ENCODE measurements at places on chromosomes 4 and X.

- H3K27me3 ChIP-seq = no peaks in the 10 kb centered on the region
- H3K36me3 ChIP-seq = no peaks in the 10 kb centered on the region
- no peak overlapping the region for H3K27ac ChIP-seq
- no peak overlapping the region for H3K4me3 ChIP-seq
- DNase-seq = no peak
- H3K4me1 ChIP-seq = no peaks in the 10 kb centered on the region
These were observed 229.8 kb upstream of the STS start for GRCh38 chrX:6917666-6918065.

- no peaks in the 10 kb centered on the region for H3K4me1 ChIP-seq
- no peak for DNase-seq
- H3K27ac ChIP-seq = no peak overlapping the region
These were observed 292.9 kb downstream of the TLL1 start for GRCh38 chr4:166165829-166166420.

DNA sequence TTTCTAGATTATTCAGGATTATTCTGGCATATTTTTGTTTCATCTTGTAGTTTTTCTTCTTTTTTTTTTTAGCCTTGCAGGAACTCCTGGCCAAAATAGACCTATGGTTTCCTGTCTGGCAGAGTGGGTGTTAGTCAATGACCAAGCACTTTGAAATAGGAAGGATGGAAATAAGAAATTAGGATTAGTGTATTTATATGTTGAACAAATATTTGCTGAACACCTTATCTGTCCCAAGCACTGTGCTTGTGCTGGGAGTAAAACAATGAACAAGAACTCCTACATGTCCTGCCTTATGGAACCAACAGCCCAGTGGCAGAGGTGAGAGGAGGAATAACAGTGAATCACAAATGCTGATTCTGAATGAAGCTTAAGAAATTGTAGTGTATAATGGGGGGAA is 4.5 kb downstream of the MMRN1 start:
- no peak for DNase-seq
- no peaks in the 10 kb centered on the region for H3K36me3 ChIP-seq

DNA sequence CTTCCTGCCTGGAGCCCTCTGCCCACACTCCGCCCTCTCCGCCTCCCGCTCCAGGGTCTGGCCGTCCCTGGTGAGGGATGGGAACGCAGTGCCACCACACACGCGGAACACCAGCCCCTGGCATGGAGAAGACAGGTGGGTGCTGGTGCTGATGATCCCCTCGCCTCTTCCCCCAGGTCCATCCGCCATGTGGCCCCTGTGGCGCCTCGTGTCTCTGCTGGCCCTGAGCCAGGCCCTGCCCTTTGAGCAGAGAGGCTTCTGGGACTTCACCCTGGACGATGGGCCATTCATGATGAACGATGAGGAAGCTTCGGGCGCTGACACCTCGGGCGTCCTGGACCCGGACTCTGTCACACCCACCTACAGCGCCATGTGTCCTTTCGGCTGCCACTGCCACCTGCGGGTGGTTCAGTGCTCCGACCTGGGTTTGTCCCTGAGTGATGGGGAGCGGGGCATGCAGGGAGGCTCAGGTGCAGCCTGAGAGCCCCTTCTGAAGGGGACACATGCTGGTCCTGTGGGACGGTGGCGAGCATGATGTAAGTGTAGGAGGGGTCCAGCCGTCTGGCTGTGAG is 9.8 kb downstream of the BGN start:
- H3K4me1 ChIP-seq = no peaks in the 10 kb centered on the region

GRCh38 chr4:130124066-130124465 is 1028.1 kb downstream of the C4orf33 start:
- H3K4me1 ChIP-seq = no peaks in the 10 kb centered on the region
- no peaks in the 10 kb centered on the region for H3K36me3 ChIP-seq
- no peak overlapping the region for H3K4me3 ChIP-seq
- no peak for DNase-seq
- no peaks in the 10 kb centered on the region for H3K27me3 ChIP-seq

GRCh38 chr4:140257461-140258305 is 103.7 kb upstream of the MAML3 start:
- H3K36me3 ChIP-seq = peaks cover 3% of the 10 kb centered on the region
- peaks cover 4% of the 10 kb centered on the region for H3K4me1 ChIP-seq
- no peak overlapping the region for H3K27ac ChIP-seq
- H3K27me3 ChIP-seq = peaks cover 79% of the 10 kb centered on the region
- no peak for DNase-seq

GRCh38 chrX:96833333-96833732 is 50.4 kb upstream of the RPA4 start:
- no peak overlapping the region for H3K27ac ChIP-seq
- H3K27me3 ChIP-seq = no peaks in the 10 kb centered on the region
- no peaks in the 10 kb centered on the region for H3K36me3 ChIP-seq
- no peak for DNase-seq
- H3K4me3 ChIP-seq = no peak overlapping the region

DNA sequence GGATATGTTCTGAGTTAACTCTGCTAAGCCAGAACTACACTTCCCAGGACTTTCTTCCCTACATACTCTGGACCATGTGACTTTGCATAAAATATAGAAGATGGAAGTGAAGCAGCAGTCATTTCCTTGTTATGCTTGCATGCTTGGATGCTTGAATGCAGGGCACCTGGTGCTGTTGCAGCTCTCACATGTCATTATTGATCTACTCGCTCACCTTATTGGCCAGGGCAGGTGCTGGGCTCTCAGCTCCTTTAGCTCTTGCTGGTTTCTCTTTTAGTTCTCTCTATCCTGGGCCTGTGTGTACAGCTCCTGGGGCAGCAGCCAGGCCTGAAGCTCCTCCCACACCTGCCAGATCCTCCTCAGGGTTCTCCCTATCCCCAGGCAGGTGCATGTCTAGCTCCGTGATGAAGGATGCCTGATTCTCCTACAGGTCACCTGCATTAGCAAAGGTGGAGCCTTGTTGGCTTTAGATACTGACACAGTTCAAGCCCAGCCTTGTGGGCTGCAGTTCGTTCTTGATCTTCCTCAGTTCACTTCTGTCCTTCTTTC is 53.3 kb downstream of the MED28 start:
- no peak overlapping the region for H3K27ac ChIP-seq
- peaks cover 42% of the 10 kb centered on the region for H3K27me3 ChIP-seq
- DNase-seq = no peak
- peaks cover 2% of the 10 kb centered on the region for H3K4me1 ChIP-seq
- H3K36me3 ChIP-seq = no peaks in the 10 kb centered on the region
- H3K4me3 ChIP-seq = no peak overlapping the region

DNA sequence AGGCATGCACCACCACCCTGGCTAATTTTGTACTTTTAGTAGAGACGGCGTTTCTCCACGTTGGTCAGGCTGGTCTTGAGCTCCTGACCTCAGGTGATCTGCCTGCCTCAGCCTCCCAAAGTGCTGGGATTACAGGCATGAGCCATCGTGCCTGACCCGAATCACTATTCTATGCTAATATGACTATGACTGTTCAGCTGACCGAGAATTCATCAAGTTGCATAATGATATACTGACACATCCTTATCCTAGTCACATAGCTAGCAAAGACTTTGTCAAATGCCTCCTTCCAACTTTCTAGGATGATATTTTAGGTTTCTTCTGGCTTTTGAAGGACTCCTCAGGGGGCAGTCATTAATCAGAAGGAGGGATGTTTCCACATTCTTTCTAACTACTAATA is 4.8 kb upstream of the GPM6B start:
- no peaks in the 10 kb centered on the region for H3K36me3 ChIP-seq
- no peak for DNase-seq
- no peak overlapping the region for H3K4me3 ChIP-seq
- no peaks in the 10 kb centered on the region for H3K4me1 ChIP-seq
- H3K27ac ChIP-seq = no peak overlapping the region

DNA sequence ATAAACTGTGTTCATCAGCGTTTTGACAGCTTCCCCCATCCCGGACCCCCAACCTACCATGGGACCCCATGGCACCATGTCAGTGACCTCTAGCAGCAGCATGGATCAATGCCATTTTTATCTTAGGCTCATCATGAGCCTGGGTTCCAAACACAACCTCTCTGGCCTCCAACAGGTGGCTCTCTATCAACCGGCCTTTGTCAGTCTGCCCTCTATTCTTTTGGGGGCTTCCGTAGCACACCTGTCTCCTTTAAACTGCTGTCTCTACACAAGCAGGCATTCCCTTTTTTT is 721 bp upstream of the TMEM150C start:
- H3K36me3 ChIP-seq = peaks cover 11% of the 10 kb centered on the region
- DNase-seq = no peak
- peak overlapping the region; percentile 82 for H3K4me3 ChIP-seq
- peaks cover 76% of the 10 kb centered on the region for H3K27me3 ChIP-seq
- H3K27ac ChIP-seq = no peak overlapping the region
- peaks cover 10% of the 10 kb centered on the region for H3K4me1 ChIP-seq

- no peaks in the 10 kb centered on the region for H3K36me3 ChIP-seq
- DNase-seq = no peak
- H3K27ac ChIP-seq = no peak overlapping the region
- no peaks in the 10 kb centered on the region for H3K4me1 ChIP-seq
- H3K4me3 ChIP-seq = no peak overlapping the region
- H3K27me3 ChIP-seq = peaks cover 12% of the 10 kb centered on the region
These were observed 79.8 kb downstream of the HCCS start for GRCh38 chrX:11190745-11191510.

DNA sequence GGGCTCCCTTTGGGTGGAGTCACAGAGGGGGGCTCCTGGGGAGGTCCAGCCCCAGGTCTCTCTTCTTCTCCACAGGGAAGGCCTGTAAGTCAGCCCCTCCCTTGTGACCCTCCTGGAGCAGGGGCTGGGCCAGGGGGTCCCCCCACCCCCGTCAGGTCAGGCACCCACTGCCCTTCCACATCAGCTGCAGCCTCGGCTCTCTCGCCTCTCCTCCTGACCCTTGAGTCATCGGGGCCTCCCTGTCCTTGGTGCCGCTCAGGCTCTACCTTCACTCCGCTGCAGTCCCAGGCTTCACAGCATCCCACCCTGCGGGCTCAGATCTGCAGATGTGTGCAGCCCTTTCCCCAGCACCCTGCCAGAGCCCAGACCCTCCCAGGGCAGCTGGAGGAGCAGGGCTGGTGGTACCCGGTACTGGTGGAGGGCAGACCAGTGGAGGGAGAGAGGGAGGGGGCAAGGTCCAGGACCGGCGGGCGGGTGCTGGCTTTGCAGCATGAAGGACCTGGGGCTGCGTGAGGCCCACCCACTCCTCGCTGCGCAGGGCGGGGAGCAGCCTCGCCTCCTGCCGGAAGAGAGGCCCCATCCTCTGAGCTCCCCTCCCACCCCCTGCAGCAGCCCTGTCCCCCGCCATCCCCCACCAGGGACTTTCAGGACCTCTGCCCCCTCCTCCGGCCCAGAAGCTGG is 117.1 kb downstream of the FAM53A start:
- DNase-seq = no peak
- H3K27ac ChIP-seq = no peak overlapping the region
- peaks cover 7% of the 10 kb centered on the region for H3K4me1 ChIP-seq
- H3K4me3 ChIP-seq = no peak overlapping the region
- H3K36me3 ChIP-seq = no peaks in the 10 kb centered on the region

DNA sequence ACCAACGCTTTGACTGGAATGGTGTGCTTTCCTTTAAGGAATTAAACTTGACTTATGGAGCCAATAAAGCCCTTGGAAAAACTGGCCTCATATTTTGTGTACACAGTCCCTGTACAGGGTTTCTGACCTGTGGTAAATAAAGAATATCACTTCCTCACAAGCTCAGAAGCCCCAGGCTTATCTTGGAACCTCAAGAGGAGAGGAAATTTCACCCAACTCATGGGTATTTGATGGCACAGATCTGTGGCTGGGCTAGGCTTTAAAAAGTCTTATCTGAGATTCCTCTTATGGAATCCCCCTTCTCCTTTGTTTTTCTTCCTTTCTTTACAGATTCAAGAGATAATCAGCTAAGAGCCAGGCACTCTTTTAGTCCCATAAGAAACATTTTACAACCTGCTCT is 89.3 kb upstream of the USP38 start:
- H3K27me3 ChIP-seq = peaks cover 16% of the 10 kb centered on the region
- H3K27ac ChIP-seq = no peak overlapping the region
- DNase-seq = no peak
- H3K4me1 ChIP-seq = no peaks in the 10 kb centered on the region
- peaks cover 2% of the 10 kb centered on the region for H3K36me3 ChIP-seq

DNA sequence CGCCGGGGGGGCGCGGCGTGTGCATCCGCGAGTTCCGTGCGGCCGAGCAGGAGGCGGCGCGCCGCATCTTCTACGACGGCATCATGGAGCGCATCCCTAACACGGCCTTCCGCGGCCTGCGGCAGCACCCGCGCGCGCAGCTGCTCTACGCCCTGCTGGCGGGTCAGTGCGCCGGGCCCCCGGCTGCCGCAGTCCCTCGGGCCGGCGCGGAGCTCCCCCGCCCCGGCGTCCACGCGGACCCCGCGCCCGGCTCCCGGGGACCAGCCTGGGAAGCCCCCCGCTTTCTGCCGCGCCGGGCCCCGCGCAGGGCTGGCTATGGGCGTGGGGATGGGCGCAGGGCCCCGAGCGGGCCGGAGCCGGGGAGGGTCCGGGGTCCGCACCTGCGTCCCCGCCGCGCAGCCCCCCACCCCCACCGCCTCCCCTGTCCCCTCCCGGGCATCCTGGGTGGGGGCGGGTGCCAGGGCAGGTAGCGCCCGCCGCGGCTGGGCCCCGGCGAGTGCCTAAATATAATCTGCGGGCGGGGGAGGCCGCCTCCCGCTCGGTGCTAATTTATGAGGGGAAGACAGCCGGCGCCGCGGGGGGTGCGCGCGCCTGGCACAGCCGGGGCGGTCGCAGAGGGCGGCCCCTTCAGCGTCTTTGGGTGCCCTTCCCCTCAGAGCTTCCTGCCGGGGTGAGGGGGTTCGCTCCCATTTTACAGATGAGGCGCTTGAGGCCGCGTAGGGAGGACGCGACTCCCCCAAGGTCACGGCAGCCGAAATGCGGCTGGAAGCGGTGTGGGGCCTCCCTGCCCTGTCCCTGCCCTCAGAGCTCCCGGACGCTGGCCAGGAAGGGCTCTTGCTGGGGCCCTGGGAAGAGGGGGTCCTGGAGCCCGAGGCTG is 837 bp downstream of the NAT8L start:
- H3K4me1 ChIP-seq = peaks cover 3% of the 10 kb centered on the region
- H3K4me3 ChIP-seq = peak overlapping the region; percentile 36
- H3K27ac ChIP-seq = no peak overlapping the region

DNA sequence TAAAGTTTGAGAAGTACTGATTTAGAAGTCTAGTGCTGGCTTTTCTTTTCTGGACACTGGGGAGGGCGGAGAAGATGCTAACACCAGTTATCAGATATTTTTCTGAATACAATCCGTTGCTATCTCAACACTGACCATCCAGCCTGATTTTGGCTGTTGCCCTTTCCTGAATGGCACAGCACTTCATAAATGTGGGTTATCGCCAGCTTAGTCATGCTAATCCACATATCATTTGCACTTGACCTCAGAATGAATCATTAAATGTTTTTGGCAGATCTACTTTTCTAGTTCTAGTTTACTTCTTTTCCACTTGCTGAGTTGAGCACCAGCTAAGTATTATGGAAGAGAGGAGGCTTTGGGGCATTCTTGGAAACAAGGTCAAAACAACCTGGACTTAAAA is 60.8 kb upstream of the ESX1 start:
- no peaks in the 10 kb centered on the region for H3K4me1 ChIP-seq
- H3K4me3 ChIP-seq = no peak overlapping the region
- no peaks in the 10 kb centered on the region for H3K27me3 ChIP-seq
- no peak for DNase-seq
